Fibroblast of lung (primary cell): ENCODE measurements at places on chromosomes 5 and 9. TPM values are rescaled to one million over a fixed set of nuclear protein-coding genes. Genes with fewer than 3 reads are reported as not detected.
A peak's percentile ranks its signal among the peaks of the same experiment; 100 is the strongest.

GRCh38 chr9:81737871-81738507, 48.6 kb upstream of the TLE1 start:
- DNase-seq: peak; percentile 79
- peaks cover 7% of the 10 kb centered on the region for H3K4me1 ChIP-seq
- H3K4me3 ChIP-seq: no peak overlapping the region
- H3K36me3 ChIP-seq: no peaks in the 10 kb centered on the region

- H3K4me1 ChIP-seq: no peaks in the 10 kb centered on the region
- no peak for DNase-seq
- no peak overlapping the region for H3K4me3 ChIP-seq
- H3K27me3 ChIP-seq: no peaks in the 10 kb centered on the region
Observed at GRCh38 chr9:96156171-96156974, 145.6 kb downstream of the HSD17B3 start.

Gene ZNF483
- total RNA-seq: 1.5 and 4.3 TPM in 2 replicates

DNA sequence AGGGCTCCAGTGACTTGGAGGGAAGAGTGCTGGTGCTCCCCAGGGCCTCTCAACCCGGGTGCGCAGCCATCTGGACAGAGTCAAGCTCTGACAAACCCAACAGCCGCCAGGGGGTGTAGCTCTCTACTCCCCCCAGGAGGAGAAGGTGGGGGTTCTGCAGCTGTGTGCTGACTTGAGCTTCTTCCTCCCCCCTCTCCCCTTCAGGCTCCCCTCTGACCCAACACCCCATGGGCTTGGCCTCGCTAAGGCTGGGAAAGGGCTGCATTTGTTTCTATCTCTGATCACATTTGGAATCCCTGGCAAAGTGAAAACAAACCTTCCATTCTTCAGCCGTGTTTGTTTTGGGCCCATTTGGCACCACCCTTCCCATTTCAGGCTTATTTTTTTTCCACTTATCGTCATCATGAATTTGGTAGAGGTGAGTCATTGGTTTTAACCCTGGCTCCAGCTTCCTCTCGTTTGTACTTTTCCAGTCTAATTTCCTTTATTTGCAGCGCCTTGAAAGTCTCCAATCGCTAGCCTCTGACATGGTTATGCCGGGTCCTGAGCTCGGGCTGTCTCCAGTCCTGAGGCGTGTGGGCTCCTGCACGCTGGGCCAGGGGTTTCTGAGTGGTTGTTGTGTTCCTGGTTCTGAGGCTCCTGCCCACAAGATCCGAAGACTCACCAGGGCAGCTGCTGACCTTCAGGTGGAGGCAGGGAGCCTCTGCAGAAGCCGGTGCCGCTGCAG, 36.1 kb downstream of the DAP start:
- H3K4me1 ChIP-seq: peaks cover 28% of the 10 kb centered on the region
- no peaks in the 10 kb centered on the region for H3K27me3 ChIP-seq
- no peak overlapping the region for H3K4me3 ChIP-seq
- H3K36me3 ChIP-seq: peaks cover 1% of the 10 kb centered on the region

DNA sequence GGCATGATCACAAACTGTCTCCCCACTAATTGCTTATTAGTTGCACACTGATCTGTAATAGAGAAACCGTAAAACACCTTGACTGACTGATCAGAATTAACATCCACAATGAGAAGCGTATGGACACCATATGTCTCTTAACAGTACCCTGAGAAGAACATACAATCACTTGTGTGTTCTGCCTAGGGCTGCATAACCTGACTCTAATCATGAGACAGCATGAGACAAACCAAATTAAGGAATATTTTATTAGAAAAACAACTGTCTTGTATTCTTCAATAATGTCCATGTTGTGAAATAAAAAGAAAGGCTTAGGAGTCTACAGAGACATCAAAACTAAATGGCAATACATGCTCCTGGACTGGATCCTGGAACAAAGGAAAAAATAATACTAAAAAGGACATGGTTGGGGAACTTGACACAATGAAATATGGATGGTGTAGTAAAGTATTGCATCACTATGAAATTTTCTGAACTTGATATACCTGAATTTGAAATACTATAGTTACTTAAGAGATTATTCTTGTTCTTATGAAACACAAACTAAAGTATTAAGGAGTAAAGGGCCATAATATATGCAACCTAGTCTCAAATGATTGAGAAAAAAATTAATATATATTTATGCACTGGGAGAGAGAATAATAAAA, 162.1 kb downstream of the CWC27 start:
- no peaks in the 10 kb centered on the region for H3K36me3 ChIP-seq
- H3K27me3 ChIP-seq: no peaks in the 10 kb centered on the region
- H3K27ac ChIP-seq: no peak overlapping the region
- DNase-seq: no peak
